ENCODE measurements at places on chromosomes 4 and X.

DNA sequence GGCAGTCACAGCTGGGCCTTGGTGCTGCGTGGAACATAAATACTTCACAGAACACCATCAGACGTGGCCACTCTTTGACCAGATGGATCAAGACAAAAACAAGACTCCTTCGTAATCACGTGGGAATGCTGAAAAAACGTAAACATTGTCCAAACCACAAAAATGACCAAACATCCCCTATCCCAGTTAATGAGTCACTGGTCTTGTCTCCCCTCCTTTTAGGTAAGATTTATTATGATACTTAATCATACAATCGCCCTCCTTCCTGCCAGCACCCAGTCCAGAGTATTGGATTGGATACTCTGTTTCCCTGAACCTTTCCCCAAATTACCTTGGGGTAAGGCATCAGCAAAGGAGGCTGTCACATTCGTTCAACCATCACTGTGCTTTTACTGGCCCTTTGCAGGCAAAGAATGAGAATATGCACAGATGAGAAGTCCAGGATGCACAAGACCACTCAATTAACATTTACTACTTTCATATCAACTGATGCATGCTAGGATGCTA lies 601 bp upstream of the TCEANC start:
- DNase-seq: peak; percentile 95

DNA sequence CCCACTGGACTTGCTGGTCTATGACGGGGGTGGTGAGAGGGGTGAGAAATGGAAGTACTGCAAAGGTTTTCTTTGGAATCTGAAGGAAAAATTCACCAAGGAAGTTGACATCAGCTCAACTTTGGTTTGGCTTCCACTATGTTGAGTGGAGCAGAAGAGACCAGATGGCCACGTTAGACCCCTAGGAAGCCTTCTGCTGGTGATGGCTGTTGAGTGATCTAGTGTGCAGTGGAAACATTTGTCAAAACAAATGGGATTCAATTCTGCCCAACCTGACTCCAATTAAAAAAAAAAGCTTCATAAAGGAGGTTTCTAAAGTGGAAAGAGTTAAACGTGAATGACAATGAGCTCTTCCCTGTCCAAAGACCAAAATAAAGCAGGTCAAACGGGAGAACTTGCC lies 25.7 kb downstream of the SEL1L3 start:
- DNase-seq: no peak

GRCh38 chrX:91079342-91080114 lies 355.1 kb upstream of the PABPC5 start:
- no peak for DNase-seq

- no peak for DNase-seq
Observed at GRCh38 chrX:69320116-69320515, 154.9 kb upstream of the PJA1 start.

- DNase-seq: no peak
Observed at GRCh38 chrX:79107891-79108718, 36.4 kb upstream of the GPR174 start.

DNA sequence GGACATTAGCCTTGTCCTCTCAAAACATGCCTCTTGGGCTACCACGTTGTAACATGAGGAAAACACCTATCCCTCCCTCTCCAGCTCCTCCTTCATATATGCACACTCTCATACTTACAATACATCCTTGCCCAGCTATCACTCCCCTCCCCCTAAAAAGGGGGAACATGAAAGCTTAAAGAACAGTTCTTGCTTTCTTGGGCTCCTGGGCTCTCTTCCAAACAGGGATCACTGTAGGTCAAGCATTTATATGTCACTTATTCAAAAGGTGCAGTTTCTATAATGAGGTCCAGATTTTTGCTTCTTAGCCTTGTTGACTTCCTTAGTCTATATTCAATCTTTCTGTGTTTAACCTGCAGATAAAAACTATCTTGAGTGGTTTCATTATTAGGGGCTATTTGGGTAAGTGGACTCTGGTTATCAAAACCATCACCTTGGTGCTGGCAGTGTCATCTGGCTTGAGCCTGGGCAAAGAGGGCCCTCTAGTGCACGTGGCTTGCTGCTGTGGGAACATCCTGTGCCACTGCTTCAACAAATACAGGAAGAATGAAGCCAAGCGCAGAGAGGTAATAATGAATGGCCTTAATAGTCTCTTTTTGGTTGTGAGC lies 119.4 kb downstream of the AKAP4 start:
- DNase-seq: peak; percentile 23

DNA sequence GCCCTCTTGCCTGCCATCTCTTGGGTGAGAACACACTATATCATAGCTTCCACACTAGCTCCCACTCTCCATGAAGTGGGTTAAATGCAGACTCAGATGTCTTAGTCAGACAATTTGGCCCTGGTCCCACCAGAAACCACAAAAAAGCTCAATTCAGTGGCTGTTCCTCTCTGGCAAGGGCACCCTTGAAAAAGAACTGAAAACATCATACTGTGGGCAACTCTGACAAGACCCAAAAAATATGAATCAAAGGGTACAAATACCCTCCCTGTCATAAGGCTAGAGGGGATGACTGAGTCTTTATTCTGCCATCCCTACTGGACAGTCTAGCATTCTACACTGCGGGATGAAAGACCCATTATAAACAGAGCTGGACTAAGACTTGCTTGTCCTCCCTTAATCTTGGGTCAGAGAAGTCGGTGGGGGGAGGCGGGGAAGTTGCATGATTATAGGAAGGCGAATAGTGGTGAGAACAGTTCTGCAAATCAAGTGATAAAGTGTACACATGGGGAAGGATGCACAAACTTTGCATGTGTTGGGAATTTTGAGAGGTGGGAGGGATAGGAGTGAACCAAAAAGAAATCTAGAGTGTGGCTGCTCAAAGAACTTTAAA lies 172.1 kb downstream of the OPHN1 start:
- peak; percentile 38 for DNase-seq

- DNase-seq: peak; percentile 33
Observed at GRCh38 chrX:20347481-20347880, 80.8 kb upstream of the RPS6KA3 start.
